ENCODE measurements at places on chromosomes 7 and 10. TPM values are rescaled to one million over a fixed set of nuclear protein-coding genes. Genes with fewer than 3 reads are reported as not detected.

The PPP1R3A gene
- not detected for total RNA-seq

GRCh38 chr10:99329554-99330346 lies 594 bp downstream of the CNNM1 start:
- DNase-seq, result no peak

GRCh38 chr7:50369143-50370026 lies 64.9 kb downstream of the IKZF1 start:
- peak; percentile 18 for DNase-seq

GRCh38 chr10:48799341-48800006 lies 114.8 kb downstream of the WDFY4 start:
- DNase-seq, result no peak

GRCh38 chr10:52314822-52315552 lies 906 bp downstream of the DKK1 start:
- peak; percentile 64 for DNase-seq

- DNase-seq, result peak; percentile 64
Observed at GRCh38 chr7:12436896-12437535, 33.4 kb upstream of the VWDE start.

Measured in LHCN-M2 (cell line).